CD14-positive monocyte (primary cell): ENCODE measurements at places on chromosomes 4 and X.

GRCh38 chr4:123477711-123478209 is 81.2 kb downstream of the SPRY1 start:
- peak; percentile 57 for DNase-seq

DNA sequence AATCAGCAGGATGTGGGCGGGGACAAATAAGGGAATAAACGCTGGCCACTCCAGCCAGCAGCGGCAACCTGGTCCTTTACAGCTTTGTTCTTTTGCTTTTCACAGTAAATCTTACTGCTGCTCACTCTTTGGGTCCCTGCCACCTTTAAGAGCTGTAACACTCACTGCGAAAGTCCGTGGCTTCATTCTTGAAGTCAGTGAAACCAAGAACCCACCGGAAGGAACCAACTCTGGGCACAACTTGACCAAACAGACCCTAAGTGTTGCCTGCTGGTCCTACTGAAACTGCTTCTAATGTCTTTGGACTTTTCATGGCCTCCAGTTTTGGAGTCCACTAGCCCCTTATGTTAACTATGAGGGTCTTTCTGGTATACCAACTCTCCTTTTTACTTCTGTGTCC is 566.2 kb upstream of the IGFBP7 start:
- DNase-seq, result no peak

DNA sequence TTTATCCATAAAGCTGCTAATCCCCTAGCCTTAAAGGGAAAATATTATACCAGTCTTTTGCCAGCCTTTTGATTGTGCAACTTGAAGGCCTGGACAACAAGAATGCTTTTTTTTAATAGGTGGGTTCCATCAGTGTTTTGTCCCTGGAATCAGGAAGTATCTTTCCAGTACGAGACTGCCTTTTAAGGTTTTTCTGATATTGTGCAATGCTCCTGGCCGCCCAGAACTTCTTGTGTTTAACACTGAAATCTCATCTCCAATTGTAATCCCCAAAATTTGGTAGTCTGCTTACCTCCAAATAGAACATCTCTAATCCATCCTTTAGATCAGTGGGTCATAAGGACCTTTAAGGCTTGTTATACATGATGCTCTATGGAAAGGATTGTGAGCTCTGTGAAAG is 256.7 kb downstream of the NAF1 start:
- DNase-seq, result no peak

DNA sequence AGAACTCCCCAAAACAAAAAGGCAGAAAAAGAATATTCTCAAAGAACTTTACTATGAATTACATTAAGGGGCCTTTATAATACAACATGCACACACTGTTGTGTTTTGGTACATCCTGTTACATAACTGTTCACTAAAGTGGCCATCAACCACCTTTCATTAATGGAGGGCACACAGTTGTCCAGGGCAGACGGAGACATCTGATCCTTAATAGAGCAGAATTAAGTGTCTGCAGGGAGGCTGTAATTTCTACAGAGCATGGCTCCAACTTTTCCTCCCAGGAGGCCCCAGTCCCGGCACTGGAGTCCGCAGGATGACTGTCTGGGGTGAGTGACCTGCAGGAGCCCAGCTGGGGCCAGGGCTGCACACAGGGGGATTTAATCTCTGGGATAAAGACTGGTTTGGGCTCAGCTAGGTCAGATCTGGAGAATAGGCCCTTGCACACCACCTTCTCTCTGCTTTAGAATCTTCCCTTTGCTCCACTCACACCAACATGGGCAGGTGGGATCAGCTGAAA is 233.4 kb downstream of the MAML3 start:
- no peak for DNase-seq

DNA sequence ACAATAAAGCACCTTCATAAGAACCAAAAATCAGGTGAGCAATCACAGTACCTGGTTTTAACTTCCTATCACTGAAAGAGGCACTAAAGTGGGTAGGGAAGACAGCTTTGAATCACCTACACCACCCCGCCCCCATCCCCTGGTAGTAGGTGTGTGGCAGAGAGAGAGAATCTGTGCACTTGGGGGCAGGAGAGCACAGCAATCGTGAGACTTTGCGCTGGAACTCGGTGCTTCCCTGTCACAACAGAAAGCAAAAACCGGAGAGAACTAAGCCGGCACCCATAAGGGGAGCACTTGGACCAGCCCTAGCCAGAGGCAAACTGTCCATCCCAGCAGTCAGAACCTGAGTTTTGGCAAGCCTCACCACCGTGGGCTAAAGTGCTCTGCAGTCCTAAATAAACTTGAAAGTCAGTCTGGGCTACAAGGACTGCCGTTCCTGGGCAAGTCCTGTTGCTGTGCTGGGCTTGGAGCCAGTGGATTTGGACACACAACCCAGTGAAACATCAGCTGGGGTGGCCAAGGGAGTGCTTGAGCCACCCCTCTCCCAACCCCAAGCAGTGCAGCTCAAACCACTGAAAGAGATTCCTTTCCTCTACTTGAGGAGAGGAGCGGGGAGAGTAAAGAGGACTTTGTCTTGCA is 32.1 kb downstream of the NDUFB11 start:
- no peak for DNase-seq

DNA sequence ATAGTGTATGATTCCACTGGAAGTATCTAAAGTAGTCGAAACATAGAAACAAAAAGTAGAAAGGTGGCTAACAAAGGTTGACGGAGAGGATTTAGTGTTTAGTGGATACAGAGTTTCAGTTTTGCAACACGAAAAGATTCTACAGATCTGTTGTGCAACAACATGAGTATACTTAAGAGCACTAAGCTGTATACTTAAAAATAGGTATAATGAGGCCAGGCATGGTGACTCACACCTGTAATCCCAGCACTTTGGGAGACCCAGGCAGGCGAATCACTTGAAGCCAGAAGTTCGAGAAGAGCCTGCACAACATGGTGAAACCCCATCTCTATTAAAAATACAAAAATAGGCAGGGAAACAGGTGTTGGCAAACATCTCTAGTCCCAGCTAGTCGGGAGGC is 7.9 kb upstream of the ATRX start:
- DNase-seq, result no peak

DNA sequence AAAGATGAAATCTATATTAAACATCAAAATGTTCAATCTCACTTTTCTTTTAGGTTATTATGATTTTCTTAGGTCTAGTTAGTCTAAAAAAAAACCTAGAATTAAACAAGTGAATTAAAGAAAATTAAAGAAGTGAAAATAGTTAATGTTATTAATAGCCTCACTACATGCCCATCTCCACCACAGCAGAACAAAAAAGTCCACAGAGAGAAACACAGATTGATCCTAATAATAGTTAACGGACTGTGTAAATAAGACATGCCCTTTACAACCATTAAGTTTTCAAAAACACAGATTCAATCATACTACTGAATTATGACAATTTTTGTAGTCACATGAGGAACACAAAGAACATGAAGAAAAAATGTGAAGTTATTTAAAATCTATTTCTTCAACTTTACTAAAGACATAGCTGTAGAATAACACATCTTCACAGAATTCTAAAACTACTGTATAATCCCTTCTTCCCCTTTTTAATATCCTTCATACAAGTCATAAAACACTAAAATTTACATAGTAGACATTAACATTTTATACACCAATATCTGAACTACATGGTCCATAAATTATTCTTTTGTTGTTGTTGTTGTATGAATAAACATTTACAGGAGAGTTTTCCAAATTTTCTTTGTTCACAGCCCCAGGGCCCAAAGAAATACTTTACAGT is 15.3 kb downstream of the HELQ start:
- no peak for DNase-seq

DNA sequence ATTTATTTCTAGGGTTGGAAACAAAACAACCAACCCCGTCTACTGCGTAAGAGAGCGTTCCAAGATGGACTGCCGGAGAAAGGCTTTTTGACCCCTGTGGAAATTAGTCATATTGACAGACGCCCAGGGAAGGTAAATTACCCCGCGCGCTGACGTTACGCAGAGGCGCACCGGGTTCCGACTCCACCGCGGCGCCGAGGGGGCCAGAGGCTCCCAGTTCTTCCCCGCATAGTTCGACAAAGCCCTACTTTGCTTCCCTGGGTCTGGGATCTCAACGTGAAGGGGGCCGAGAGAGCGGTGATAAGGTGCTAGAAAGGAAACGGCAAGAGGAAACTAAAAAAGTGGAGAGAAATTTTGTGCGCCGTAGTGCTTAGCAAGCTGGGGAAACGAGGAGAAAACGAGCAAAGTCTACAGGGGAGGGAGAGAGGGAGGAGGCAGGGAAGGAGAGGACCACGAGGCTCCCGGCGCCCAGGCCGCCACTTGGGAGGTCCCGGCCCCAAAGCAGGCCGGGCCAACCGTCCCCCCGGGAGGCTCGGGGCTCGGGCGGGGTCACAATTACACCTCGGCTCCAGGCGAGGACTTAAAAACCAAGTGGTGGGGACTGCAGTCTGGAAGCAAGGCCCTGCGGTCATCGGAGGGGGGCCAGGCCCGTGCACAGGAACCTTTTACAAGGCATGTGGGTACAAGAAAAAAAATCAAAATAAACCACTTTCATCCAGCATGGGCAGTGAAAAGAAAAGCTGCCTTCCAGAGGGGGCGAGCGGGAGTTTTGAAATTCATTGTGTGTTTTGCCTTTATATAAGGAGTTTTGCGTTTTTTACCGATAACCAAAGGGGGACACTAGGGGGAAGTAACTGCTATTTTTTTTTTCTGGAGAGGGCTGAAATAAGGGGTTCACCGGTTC is 13.2 kb downstream of the HAND2 start:
- DNase-seq, result no peak

- peak; percentile 29 for DNase-seq
Observed at GRCh38 chr4:185209031-185209851, at the start of gene SNX25. TSS of gene SNX25 (plus strand) at chr4:185209598. CDS start at chr4:185209827, 229 bp downstream.

- no peak for DNase-seq
Observed at GRCh38 chr4:99436976-99437722, 2.0 kb upstream of the ADH7 start.

GRCh38 chr4:27009539-27009938 is 148.9 kb downstream of the STIM2 start:
- DNase-seq, result no peak

DNA sequence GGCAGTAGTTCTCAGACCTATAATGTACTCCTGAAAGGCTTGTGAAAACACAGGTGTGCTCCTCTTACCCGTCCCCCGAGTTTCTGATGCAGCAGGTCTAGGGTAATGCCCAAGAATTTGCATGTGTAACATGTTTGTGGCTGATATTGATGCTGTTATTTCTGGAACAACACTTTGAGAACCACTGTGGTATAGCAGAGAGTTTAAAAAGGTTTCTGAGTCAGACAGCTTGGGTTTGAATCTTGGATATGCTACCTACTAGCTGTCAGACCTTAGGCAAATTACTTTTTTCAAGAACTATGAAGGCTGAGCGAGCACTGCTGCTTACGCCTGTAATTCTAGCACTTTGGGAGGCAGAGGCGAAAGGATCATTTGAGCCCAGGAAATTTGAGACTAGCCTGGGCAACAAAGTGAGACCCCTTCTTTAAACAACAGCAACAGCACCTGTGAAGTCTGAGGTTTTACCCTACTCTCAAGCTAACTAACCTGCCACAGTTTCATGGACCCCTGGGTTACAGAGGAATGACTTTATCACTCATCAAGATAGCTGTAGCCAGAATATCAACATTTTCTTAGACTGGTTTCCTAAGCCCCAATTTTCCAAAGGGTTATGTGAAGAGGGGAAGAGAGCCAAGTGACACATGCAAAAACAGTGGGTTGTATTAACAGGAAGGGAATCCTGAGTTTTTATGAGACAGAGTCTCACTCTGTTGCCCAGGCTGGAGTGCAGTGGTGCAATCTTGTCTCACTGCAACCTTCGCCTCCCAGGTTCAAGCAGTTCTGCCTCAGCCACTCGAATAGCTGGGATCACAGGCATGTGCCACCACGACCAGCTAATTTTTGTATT is 5.1 kb downstream of the AFF1 start:
- no peak for DNase-seq

DNA sequence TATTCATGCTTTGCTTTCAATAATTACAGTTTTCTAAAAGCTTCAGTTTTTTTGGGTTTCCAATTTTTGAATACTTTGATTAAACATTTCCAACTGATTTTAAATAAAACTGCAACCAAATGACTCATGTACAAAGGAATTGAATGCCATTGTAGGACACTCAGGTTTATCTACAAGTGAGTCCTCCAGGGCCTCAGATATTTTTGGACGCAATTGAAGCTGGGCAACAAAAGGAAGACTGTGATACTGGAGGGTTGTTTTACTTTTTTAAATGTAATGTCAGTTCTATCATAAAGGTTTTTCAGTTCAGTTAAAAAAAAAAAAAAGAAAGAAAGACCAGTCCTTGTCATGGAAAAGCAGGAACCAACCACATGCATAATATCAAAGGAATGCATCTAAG is 64.2 kb downstream of the MAGEA10 start:
- no peak for DNase-seq

- no peak for DNase-seq
Observed at GRCh38 chr4:38107818-38108217, 147.6 kb downstream of the PTTG2 start.

DNA sequence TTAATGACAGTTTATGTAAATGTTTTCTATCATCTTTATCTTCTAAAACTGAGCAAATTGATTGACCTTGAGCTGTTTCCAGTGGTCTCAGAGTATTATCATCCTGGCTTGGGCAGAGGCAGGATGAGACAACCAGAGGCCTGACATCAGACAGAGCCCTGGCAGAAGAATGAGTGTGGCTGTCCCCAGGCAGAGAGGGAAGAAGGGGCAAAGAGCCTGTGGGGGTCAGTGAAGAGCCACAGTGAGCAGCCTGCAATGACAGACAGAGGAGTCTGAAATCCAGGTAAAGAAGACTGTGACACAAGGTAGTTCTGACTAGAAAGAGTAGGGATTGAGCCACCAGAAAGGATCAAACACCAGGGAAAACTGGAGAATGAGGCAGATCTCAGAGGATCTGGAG is 182.4 kb upstream of the ARSJ start:
- no peak for DNase-seq

DNA sequence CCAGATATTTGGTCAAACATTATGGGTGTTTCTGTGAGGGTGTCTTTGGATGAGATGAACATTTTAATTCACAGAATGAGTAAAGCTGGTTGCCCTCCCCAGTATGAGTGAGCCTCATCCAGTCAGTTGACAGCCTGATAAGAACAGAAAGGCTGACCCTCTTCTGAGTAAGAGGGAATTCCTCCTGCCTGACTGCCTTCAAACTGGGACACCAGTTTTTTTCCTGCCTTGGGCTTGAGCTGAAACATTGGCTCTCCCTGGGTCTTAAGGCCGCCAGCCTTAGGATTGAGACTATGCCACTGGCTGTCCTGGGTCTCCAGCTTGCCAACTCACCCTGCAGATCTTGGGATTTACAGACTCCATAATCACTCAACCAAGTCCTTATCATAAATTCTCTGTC is 14.5 kb upstream of the MAML3 start:
- DNase-seq, result no peak

GRCh38 chr4:150229520-150229919 is 151.3 kb downstream of the DCLK2 start:
- no peak for DNase-seq

DNA sequence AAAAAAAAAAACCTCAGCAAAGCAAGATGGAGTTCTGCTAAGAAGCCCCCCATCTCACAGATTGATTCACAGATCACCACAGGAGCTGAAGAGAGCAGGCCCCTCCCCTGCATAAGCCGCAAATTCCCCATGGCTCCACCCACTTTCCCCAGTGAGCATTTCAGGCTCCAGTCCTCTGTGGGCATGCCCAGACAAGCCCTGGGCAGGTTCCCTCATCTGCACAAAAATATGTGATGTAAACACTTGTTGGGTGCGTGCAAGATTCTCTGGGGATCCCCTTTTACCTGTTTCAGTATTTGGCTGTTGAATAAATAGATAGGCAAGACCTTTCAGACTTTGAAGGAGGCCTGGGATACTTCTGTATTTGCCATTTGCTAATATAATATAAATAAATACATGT is 514.3 kb downstream of the PCDH7 start:
- no peak for DNase-seq

GRCh38 chr4:156377036-156377710 is 423.5 kb upstream of the CTSO start:
- DNase-seq, result no peak

- no peak for DNase-seq
Observed at GRCh38 chr4:185122681-185123345, 20.3 kb upstream of the SLC25A4 start.
